EH (cell line): ENCODE measurements at places on chromosomes 5 and 9.

DNA sequence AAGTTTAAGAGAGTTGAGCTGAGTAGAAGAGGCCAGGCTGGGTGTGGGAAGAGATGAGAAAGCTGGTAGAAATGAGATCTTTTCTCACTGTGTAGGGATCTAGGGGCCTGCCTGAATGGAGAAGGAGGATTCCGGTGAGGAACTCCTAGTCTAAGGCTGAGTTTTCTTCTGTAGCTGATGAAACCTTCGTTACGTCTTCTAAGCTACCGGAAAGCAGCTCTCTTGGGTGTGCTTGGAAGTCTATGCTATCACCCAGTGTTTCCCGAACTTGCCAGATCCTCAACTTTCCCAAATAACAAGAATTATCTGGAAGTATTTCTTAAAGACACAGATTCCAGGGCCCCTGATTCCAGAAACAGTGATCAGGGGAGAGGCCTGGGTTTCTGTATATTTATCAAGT, 55.4 kb upstream of the TNFSF15 start:
- no peak for DNase-seq

- DNase-seq, result no peak
Observed at GRCh38 chr5:99004960-99005359, 76.2 kb upstream of the CHD1 start.

GRCh38 chr9:25994605-25995004, 316.4 kb upstream of the TUSC1 start:
- DNase-seq, result no peak

DNA sequence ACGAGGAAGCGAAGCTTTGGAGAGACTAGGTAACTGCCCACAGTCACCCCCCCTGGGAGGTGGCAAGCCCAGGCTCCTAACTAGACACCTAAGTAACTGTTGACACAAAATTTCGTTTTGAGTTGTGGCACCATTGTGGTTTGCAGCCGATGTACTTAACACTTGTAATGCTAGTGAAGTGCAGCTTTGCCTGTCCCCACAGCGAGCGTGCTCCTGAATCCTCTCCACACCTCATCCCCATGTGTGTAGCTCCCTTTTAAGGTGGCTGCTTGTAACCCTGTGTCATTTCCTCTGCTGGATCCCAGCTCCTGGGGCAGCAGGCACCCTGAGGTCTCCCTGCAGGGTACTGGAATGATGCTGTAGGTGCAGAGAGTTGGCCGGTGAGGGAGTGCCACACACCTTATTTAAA, 114.9 kb downstream of the TRIO start:
- no peak for DNase-seq

GRCh38 chr9:20226345-20226744, 396.0 kb downstream of the MLLT3 start:
- DNase-seq, result no peak

- peak; percentile 19 for DNase-seq
Observed at GRCh38 chr5:113526421-113526820, 12.9 kb downstream of the YTHDC2 start.

DNA sequence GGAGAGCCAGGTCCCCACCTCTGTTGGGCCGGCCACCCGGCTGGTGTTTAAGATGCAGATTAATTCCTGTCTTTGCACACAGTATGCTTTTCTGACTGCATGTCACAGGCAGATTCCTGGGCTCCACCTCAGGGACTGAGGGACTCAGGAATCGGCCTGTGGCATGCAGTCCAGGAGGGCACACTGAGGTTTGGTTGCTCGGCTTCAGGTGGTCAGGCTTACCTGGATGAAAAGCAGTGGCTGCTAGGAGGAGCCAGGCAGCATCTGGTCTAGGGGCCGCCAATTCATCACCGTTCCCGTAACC, 1.1 kb downstream of the WDR5 start:
- DNase-seq, result no peak

- peak; percentile 13 for DNase-seq
Observed at GRCh38 chr5:73899055-73899454, 273.1 kb downstream of the ARHGEF28 start.

GRCh38 chr9:109437286-109437685, 60.8 kb downstream of the PTPN3 start:
- no peak for DNase-seq

- no peak for DNase-seq
Observed at GRCh38 chr5:113548396-113548795, 34.9 kb downstream of the YTHDC2 start.

DNA sequence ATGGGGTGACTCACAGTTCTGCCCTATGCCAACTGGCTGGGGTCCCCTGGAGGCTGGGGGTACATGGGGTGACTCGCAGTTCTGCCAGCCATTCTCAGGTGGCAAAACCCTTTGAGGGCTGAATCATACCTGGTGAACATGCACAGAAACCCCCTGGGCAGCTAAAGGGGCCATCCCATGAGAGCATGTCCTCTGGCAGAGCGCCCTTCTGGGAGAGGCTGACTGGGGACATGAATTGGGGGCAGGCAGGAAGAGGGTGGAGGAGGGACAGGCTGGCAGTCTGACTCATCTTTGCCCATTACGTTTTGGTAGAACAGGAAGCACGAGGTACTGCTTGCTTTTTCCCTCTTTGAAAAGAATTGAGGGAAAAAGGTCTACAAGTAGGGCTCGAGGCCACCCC, 16.7 kb downstream of the TRAF1 start:
- DNase-seq, result no peak

- no peak for DNase-seq
Observed at GRCh38 chr5:136516637-136517036, 151.3 kb upstream of the TRPC7 start.

- peak; percentile 68 for DNase-seq
Observed at GRCh38 chr5:392431-392988, 50.5 kb upstream of the EXOC3 start.

- DNase-seq, result peak; percentile 34
Observed at GRCh38 chr9:3434594-3434993, 91.2 kb downstream of the RFX3 start.

- no peak for DNase-seq
Observed at GRCh38 chr5:136853971-136854370, 488.6 kb upstream of the TRPC7 start.

GRCh38 chr5:51380603-51381207, 2.5 kb upstream of the ISL1 start:
- DNase-seq, result peak; percentile 47

- DNase-seq, result no peak
Observed at GRCh38 chr9:118532592-118532991, 828.4 kb downstream of the TLR4 start.

DNA sequence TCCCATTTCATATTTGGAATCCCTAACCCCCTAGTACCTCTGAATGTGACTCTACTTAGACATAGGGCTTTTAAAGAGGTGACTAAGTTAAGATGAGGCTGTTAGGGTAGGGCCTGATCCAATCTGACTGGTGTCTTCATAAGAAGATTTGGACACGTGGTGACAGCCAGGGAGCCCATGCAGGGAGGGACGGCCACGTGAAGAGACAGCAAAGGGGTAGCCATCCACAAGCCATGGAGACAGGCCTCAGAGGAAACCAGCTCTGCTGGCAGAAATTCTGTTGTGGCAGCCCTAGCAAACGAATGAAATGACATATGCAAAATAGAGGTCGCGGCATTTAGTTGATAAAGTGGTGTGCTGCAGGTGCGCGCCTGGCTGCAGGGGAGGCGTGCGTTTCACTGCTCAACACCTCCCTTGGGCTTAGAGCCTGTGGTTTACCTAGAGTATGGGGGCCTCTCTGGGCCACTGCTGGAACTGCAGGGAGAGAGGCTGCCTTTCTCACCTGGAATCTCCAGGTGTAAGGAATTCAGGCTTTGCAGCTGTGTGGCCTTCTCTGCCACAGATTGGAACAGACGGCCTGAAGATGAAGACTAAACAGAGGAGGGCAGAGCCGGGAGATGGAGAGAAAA, 7.1 kb upstream of the AFAP1L1 start:
- no peak for DNase-seq

DNA sequence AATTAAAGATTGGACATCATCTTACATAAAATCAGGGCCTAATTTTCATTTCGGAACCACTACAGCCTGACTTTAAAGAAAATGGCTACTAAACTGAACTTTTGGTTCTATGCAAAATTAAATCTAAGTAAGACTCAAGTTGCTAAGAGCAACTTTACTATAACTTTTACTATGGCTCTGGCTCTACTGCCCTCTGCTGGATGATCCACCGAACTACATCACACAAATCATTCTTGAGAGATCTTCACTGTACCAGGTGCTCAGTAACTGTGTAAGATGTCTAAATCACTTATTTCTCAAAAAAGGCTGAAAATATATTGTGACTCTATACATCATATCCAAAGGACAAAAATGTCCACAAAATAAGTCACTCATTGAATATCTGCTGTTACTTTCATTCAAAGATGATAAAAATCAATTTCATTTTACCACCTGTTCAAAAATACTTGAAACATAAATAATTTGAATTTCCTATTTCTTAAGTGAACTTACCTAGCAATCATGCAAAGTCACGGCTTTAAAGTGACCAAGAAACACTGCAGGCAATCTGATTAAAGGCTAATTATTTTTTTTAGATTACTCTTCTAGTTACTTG, 13.5 kb downstream of the MOCS2 start:
- peak; percentile 68 for DNase-seq

DNA sequence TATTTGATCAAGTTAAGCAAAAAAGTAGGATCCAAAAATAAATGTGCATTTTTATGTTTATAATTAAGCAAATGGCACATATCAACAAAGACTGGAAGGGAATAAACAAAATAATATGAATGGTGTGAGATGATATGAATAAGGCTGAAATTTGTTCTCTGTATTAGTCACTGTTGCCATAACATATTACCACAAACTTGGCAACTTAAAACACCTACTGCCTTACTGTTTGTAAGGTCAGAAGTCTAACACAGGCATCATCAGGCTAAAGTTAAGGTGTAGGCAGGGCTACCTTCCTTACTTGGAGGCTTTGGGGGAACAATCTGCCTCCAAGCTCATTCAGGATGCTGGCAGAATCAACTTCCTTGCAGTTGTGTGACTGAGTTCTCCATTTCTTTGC, 19.3 kb downstream of the PGGT1B start:
- DNase-seq, result peak; percentile 15

DNA sequence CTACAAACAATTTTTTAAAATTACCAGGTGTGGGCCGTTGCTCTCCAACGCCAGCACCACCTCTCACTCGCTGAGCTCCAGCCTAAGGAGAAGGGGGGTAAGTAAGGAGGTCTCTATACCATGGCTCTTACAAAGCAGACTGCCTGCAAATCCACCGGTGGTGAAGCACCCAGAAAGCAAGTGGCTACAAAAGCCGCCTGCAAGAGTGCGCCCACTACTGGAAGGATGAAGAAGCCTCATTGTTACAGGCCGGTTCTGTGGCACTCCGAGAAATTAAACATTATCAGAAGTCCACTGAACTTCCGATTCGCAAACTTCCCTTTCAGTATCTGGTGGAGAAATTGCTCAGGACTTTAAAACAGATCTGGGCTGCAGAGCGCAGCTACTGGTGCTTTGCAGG, 46.0 kb downstream of the CDO1 start:
- peak; percentile 36 for DNase-seq

GRCh38 chr9:16619914-16620520, 250.5 kb downstream of the BNC2 start:
- DNase-seq, result no peak

DNA sequence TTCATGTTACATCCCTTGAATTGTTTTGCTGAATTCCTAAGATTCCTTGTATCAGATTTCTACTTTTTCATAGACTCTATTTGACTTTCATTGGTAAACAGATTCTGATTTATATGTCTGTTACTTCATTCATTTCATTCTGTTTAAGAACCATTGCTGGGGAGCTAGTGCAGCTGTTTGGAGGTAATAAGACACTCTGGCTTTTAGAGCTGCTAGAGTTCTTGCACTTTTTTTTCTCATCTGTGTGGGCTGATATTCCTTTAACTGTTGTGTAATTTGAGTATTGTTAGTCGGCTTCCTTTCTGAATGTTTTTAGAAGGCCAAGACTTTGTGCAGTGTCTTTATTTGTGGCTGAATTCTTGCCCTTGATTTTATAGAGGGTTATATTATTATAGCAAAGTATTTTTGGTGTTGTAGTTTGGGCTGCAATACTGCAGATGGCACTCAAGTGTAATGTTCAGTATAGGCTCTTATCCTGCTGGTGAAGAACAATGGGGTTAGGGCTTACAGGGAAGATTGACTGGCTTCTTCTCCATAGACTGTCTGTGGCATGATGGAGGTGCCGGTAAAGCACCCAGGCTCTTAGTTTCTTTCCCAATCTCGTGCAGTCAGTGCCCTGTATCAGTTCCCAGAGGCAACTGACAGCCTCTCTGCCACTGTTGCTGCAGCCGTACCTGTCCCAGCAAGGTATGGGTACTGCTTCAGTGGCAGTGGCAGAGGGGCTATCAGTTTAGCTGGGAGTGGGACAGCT, 162.2 kb downstream of the OXCT1 start:
- DNase-seq, result peak; percentile 62

- DNase-seq, result no peak
Observed at GRCh38 chr5:32651638-32652037, 59.5 kb upstream of the NPR3 start.

GRCh38 chr5:172235827-172236736, 42.1 kb downstream of the EFCAB9 start:
- peak; percentile 39 for DNase-seq

GRCh38 chr5:142749321-142749720, 20.9 kb upstream of the ARHGAP26 start:
- peak; percentile 80 for DNase-seq

DNA sequence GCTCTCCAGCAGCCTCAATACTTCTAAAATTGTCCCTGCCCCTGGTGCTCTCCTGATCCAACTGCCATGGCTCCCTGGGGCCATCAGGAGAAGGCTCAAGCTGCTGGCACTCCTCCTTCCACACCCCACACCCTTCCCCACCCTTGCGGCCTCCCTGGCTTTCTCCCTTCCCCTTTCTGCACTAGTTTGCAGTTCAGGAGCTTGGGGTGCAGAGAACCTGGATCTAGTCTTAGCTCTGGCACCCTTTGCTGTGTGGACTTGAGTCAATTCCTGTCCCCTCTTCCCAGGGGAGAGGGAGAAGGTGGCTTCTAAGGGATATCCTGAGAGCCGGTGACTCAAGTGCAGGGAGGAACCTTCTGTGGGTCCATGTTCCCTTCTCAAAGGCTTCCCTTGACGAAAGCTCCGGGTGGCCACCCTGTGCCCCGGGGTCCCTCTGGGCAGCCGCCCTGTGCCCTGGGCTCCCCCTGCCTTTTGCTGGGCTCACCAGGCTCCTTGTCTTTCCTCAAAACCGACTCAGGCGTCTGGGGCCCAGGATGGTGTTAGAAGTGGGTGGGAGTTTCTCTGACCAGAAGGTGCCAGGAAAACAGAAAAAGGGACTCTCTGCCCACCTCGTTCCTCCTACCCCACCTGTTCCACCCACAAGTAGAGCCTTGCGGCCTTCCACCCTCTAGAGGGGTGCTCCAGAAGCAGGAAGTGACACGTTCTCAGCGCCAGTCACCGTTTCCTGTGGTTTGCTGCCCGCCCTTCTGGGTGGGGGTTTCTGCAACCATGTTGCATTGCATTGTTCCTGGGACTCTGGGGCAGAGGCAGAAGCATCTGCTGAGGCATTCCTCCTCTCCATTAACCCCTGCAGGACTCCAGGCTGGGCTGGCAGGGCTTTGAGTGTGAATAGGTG, 15.0 kb downstream of the GLIPR2 start:
- DNase-seq, result peak; percentile 83

- no peak for DNase-seq
Observed at GRCh38 chr9:15069106-15069505, 158.9 kb upstream of the FREM1 start.
